ENCODE measurements at places on chromosomes 2 and 18. TPM values are rescaled to one million over a fixed set of nuclear protein-coding genes. Genes with fewer than 3 reads are reported as not detected.

CEBPZOS gene
- 37.9 TPM for total RNA-seq

C2orf78 gene
- total RNA-seq: not detected

MAP2 gene
- total RNA-seq: 6.5 TPM

- H3K4me3 ChIP-seq: no peak overlapping the region
- H3K27ac ChIP-seq: no peak overlapping the region
- DNase-seq: no peak
- no peaks in the 10 kb centered on the region for H3K27me3 ChIP-seq
Measured at GRCh38 chr2:143949121-143949848, 570.6 kb downstream of the ZEB2 start.

- H3K27me3 ChIP-seq: no peaks in the 10 kb centered on the region
- H3K36me3 ChIP-seq: no peaks in the 10 kb centered on the region
- no peak for DNase-seq
- H3K27ac ChIP-seq: no peak overlapping the region
- no peaks in the 10 kb centered on the region for H3K4me1 ChIP-seq
Measured at GRCh38 chr2:211204456-211204855, 648.1 kb downstream of the CPS1 start.

- H3K36me3 ChIP-seq: no peaks in the 10 kb centered on the region
- no peaks in the 10 kb centered on the region for H3K27me3 ChIP-seq
- H3K4me1 ChIP-seq: no peaks in the 10 kb centered on the region
- H3K4me3 ChIP-seq: no peak overlapping the region
Measured at GRCh38 chr18:11570073-11570588, 39.3 kb upstream of the SLC35G4 start.

DNA sequence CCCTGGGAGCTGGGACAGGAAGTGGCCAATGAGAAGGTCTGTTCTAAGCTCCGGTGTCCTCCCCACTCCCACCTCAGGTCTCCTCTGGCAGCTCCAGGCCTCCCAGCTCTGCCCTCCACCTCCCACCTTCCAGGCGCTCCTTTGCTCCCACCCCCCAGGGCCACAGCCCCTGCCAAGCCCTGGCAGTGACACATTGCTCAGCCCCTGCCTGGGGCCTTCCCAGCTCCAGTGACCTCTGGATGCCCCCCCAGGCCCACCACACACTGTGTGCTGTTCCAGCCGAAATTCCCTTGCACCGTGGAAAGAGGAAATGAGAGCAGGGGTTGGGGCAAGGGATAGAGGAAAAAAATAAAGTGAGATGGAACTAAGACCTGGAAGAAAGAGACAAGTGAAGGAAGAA lies 289.6 kb downstream of the CYP26B1 start:
- no peak overlapping the region for H3K27ac ChIP-seq
- DNase-seq: no peak
- no peak overlapping the region for H3K4me3 ChIP-seq
- no peaks in the 10 kb centered on the region for H3K36me3 ChIP-seq
- H3K27me3 ChIP-seq: no peaks in the 10 kb centered on the region
- no peaks in the 10 kb centered on the region for H3K4me1 ChIP-seq

- no peak for DNase-seq
- H3K36me3 ChIP-seq: no peaks in the 10 kb centered on the region
- no peaks in the 10 kb centered on the region for H3K4me1 ChIP-seq
- H3K27me3 ChIP-seq: no peaks in the 10 kb centered on the region
Measured at GRCh38 chr2:13522917-13523821, 806.4 kb downstream of the TRIB2 start.

DNA sequence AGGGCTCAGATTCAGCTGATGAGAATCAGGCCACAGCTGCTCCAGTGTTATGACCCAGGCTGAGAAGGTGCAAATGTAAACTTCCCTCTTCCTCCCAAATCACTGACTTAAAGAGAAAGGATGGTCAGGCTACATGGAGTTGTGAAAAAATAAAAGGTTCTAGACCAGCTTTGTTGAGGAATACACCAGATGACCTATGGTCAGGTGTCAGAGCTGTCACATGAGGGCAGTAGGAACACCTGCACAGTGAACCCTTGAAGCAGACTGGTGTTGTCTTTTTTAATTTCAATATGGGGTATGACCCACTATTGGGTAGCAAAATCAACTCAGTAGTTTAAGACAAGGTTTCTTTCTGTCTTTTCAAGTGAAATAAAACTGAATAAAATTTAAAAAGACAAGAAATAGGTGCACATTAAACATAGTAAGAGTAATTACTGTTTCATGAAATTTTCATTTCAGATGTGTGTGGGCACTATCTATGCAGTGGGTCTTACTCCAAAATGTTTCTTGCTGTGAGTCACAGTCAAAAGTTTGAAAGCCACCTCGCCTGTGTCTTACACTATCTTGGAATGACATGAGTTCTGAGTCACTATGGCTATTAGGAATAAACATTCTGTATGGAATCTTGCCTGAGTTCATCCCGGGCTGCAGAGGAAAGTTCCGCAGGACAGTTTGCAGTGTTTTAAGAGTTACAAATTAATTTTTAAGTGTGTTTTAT lies 83.6 kb downstream of the ACVR1 start:
- H3K27ac ChIP-seq: peak overlapping the region; percentile 24
- no peaks in the 10 kb centered on the region for H3K4me1 ChIP-seq

DNA sequence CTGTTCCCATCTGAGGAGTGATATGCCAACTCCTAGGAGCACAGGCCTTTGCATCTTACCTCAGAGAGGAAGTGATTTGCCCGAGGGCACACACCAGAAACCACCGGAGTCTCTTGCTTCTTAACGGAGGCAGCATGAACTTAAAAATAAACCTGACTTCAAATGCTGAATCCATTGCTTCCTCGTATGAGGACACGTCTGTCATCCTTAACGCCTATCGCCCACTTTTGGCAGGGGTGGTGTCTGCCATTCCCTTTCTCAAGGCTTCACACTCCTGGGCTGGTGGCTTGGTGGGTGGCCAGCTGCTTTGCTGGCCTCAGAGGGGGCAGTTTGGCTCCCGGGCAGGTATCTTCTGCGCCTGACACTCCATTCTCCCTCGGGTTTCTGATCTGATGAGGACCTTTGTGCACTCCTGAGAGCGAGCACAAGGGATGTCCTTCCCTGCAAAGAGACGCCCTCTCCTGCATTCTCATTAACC lies 1.1 kb upstream of the PREB start:
- peaks cover 20% of the 10 kb centered on the region for H3K36me3 ChIP-seq
- no peak overlapping the region for H3K27ac ChIP-seq
- H3K4me3 ChIP-seq: no peak overlapping the region
- no peak for DNase-seq

DNA sequence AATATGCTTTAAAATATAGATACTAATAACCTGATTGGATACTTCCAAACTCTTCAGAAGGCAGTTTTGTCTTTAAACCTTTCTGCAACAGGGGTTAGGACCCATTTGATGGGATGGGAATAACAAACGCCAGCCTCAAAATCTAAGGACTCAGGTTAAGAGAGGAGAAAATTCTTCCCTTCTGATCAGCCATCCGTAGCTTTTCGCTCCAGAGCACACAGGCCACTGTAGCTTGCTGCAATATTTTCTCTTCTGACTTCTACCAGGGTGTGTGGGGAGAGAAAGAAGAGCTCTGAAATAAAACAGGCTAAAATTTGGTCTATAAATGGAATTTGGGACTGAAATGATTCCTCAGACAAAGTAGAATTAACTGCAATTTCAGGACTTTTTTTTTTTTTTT lies 95.1 kb downstream of the ALPK2 start:
- H3K27ac ChIP-seq: no peak overlapping the region
- H3K36me3 ChIP-seq: no peaks in the 10 kb centered on the region
- H3K4me3 ChIP-seq: no peak overlapping the region

DNA sequence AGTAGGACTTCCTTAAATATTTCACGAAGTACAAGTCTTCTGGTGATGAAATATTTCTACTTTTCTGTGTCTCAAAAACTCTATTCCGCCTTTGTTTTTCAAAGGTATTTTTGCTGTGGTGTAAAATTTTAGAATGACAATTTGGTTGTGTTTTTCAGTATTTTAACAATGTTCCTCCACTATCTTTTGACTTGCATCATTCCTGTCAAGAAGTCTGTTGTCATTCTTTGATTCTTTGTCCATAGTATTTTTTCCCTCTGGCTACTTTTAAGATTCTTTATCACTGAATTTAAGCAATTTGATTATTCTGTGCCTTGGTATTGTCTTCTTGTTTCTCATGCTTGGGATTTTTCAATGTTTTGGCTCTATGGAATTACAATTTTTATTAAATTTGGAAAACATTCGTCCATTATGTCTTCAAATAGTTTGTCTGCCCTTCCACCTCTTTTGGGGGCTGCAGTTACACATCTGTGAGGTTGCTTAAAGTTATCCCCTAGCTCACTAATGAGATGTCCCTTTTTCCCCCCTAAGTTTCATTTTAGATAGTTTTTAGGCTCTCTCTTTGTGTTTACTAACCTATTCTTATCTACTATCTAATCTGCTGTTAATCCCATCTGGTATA lies 76.0 kb downstream of the CAB39 start:
- H3K4me3 ChIP-seq: no peak overlapping the region
- no peaks in the 10 kb centered on the region for H3K27me3 ChIP-seq
- H3K4me1 ChIP-seq: no peaks in the 10 kb centered on the region
- no peak for DNase-seq

GRCh38 chr18:51342815-51343214 lies 145.3 kb upstream of the MEX3C start:
- H3K27ac ChIP-seq: no peak overlapping the region
- no peak overlapping the region for H3K4me3 ChIP-seq
- H3K27me3 ChIP-seq: no peaks in the 10 kb centered on the region
- no peaks in the 10 kb centered on the region for H3K4me1 ChIP-seq

DNA sequence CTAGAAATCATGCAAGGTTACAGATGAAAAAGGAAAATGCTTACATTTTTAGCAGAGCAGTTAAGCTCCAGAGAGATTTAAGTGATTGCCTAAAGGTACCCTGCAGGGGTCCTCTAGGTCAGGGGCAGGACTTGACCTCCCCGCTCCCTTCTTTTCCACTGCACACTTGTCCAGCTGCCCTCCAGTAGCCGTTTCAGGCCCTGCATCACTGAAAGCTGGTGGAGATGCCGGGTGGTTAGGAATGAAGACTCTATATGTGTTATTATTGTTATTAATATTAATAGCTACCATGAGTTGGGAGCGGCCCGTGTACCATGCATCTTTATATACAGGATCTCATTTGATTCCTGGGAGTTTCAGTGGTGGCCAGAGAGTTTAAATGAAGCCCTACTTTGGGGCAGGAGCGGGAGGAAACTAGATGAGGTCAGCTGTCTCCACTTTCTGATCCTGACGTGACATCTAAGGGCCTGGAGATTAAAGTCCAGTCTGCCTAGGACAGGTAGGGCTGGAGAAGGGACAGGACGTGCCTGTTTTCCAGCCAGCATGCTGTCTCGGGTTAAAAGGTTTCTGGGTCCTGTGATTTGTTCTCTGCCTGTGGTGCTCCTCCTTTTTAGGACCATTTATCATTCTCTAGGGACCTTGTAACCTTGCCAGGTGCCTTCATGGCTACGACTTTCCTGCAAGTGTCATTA lies 2.1 kb downstream of the TMEM37 start:
- H3K4me1 ChIP-seq: no peaks in the 10 kb centered on the region
- no peak for DNase-seq
- H3K27ac ChIP-seq: no peak overlapping the region

GRCh38 chr18:54127759-54128378 lies 96.6 kb downstream of the MBD2 start:
- no peak overlapping the region for H3K4me3 ChIP-seq
- no peak for DNase-seq
- no peaks in the 10 kb centered on the region for H3K36me3 ChIP-seq
- no peaks in the 10 kb centered on the region for H3K27me3 ChIP-seq
- H3K4me1 ChIP-seq: no peaks in the 10 kb centered on the region
- no peak overlapping the region for H3K27ac ChIP-seq

GRCh38 chr2:171316220-171316619 lies 117.6 kb downstream of the METTL8 start:
- no peak for DNase-seq
- no peaks in the 10 kb centered on the region for H3K27me3 ChIP-seq
- H3K27ac ChIP-seq: no peak overlapping the region
- no peak overlapping the region for H3K4me3 ChIP-seq
- no peaks in the 10 kb centered on the region for H3K36me3 ChIP-seq
